ENCODE measurements at places on chromosomes 4 and X. TPM values are rescaled to one million over a fixed set of nuclear protein-coding genes. Genes with fewer than 3 reads are reported as not detected.

DNA sequence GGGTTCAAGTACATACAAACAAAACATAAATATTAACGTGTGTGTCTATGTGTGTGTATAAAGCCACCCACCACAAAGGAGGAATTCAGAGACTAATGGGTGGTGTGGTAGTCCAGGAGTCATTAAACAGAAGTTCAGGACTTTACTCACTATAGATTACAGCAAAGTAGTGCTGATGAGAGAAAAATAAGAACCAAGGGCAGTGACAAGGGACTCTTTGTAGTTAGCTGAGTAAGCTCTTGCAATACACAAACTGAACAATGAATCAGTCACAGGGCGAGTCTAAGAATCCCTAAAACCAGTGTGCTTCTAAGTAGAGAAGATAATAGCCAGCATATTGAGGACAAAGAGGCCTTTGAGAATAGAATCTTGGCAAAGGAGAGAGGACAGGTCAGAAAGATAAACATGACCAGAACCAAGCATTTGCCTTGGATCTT, 232.4 kb downstream of the PPP3CA start:
- H3K4me3 ChIP-seq = no peak overlapping the region
- H3K27ac ChIP-seq = no peak overlapping the region
- H3K27me3 ChIP-seq = no peaks in the 10 kb centered on the region
- no peak for DNase-seq

DNA sequence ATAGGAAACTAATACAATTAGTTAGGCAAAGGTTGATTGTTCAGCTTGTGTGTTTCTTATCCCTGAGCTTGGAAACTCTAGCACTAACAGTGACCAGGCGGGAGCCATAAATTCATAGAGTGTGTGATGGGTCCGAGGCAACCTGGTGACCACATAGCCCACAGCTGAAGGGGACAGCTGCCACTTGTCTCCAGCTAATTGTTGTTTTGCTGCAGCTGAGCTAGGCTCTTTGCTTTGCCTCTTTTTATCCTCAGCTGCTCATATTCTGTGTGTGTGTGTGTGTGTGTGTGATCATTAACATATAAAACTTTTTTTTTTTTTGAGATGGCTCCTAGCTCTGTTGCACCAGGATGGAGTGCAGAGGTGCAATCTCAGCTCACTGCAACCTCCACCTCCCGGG, 53.2 kb downstream of the DOCK11 start:
- no peaks in the 10 kb centered on the region for H3K4me1 ChIP-seq
- H3K27ac ChIP-seq = no peak overlapping the region
- no peaks in the 10 kb centered on the region for H3K36me3 ChIP-seq
- H3K27me3 ChIP-seq = no peaks in the 10 kb centered on the region
- DNase-seq = no peak
- no peak overlapping the region for H3K4me3 ChIP-seq

Gene STARD8
- total RNA-seq = 1.6 TPM

GRCh38 chr4:103634236-103634635, 85.5 kb downstream of the TACR3 start:
- no peak overlapping the region for H3K4me3 ChIP-seq
- no peaks in the 10 kb centered on the region for H3K27me3 ChIP-seq
- DNase-seq = no peak
- no peaks in the 10 kb centered on the region for H3K36me3 ChIP-seq

GRCh38 chrX:45843518-45843917, 642.8 kb upstream of the DIPK2B start:
- H3K27me3 ChIP-seq = no peaks in the 10 kb centered on the region
- DNase-seq = no peak
- H3K4me1 ChIP-seq = no peaks in the 10 kb centered on the region
- no peak overlapping the region for H3K4me3 ChIP-seq
- H3K36me3 ChIP-seq = no peaks in the 10 kb centered on the region

DNA sequence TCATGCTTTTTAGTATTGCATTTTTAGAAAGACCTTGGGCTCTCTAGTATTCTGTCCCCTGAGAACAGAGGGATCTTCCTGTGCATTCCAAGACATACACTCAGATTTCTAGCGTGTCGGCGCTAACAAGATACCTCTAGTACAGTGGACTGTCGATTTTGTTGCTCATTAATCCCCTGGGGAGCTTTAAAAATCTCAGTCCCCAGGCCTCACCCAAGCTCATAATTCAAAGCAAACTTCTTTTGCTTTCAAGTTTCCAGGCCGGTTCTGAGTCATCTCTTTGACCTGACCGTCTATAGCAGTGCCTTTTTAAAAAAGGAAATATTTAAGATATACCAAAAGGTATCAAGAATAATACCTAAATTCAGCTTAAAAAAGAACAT, 137.0 kb downstream of the AMMECR1 start:
- no peaks in the 10 kb centered on the region for H3K36me3 ChIP-seq
- H3K4me3 ChIP-seq = no peak overlapping the region
- DNase-seq = no peak
- no peaks in the 10 kb centered on the region for H3K4me1 ChIP-seq
- H3K27ac ChIP-seq = no peak overlapping the region
- no peaks in the 10 kb centered on the region for H3K27me3 ChIP-seq

Gene PPP1R2C
- not detected for total RNA-seq

Gene MSANTD1
- 0.40 TPM for total RNA-seq

DNA sequence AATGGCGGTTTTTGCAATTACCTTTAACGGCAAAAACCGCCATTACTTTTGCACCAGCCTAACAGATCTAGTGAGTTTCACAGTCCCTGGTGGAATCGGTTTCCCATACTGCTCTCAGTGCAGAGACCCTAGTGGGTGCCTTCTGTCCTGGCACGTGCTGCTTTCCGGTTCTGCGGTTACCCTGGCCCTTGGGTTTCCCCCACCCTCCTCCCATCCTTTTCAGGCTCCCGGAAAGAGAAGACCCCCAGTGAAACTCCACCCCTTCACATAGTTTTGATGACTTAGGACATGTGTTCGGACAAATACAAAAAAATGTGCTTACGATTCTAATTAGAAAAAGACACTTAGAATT, 36.9 kb downstream of the NLGN3 start:
- no peaks in the 10 kb centered on the region for H3K36me3 ChIP-seq
- DNase-seq = peak; percentile 23
- no peaks in the 10 kb centered on the region for H3K4me1 ChIP-seq
- H3K27ac ChIP-seq = peak overlapping the region; percentile 38
- no peaks in the 10 kb centered on the region for H3K27me3 ChIP-seq
- H3K4me3 ChIP-seq = no peak overlapping the region

- no peaks in the 10 kb centered on the region for H3K27me3 ChIP-seq
- H3K4me1 ChIP-seq = no peaks in the 10 kb centered on the region
- no peaks in the 10 kb centered on the region for H3K36me3 ChIP-seq
- H3K4me3 ChIP-seq = no peak overlapping the region
These were observed 110.4 kb downstream of the RPA4 start for GRCh38 chrX:96994093-96994492.

Gene BST1
- total RNA-seq = 9.2 TPM

GRCh38 chr4:88646528-88647280, 50.9 kb downstream of the NAP1L5 start:
- H3K4me3 ChIP-seq = no peak overlapping the region
- no peaks in the 10 kb centered on the region for H3K4me1 ChIP-seq
- no peaks in the 10 kb centered on the region for H3K27me3 ChIP-seq
- H3K36me3 ChIP-seq = no peaks in the 10 kb centered on the region
- no peak overlapping the region for H3K27ac ChIP-seq
- no peak for DNase-seq

Gene MRPL1
- 37.2 TPM for total RNA-seq

GRCh38 chr4:160537681-160538080, 1434.8 kb downstream of the RAPGEF2 start:
- H3K27me3 ChIP-seq = no peaks in the 10 kb centered on the region
- no peak overlapping the region for H3K4me3 ChIP-seq
- H3K4me1 ChIP-seq = no peaks in the 10 kb centered on the region
- no peaks in the 10 kb centered on the region for H3K36me3 ChIP-seq
- H3K27ac ChIP-seq = no peak overlapping the region
- DNase-seq = no peak

GRCh38 chrX:13647709-13648212, 5.2 kb upstream of the TCEANC start:
- H3K4me3 ChIP-seq = no peak overlapping the region
- no peaks in the 10 kb centered on the region for H3K27me3 ChIP-seq
- H3K36me3 ChIP-seq = no peaks in the 10 kb centered on the region
- DNase-seq = peak; percentile 63
- H3K4me1 ChIP-seq = peaks cover 5% of the 10 kb centered on the region
- H3K27ac ChIP-seq = no peak overlapping the region

Gene SPACA5
- total RNA-seq = not detected

Gene CHRDL1
- 18.3 TPM for total RNA-seq

DNA sequence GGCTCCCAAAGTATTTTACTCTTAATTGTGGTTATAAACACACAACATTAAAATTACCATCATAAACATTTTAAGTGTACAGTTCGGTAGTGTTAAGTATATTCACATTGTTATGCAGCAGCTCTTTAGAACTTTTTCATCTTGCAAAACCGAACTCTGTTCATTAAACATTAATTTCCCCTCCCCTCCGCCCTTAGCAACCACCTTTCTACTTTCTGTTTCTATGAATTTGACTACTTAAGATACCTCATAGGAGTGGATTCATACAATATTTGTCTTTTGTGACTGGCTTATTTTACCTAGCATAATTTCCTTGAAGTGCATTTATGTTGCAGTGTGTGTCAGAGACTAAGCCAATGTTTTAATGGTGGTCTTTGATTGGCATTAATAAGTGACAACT, 32.6 kb downstream of the IL13RA1 start:
- no peak overlapping the region for H3K27ac ChIP-seq
- no peak for DNase-seq
- H3K36me3 ChIP-seq = no peaks in the 10 kb centered on the region
- H3K4me3 ChIP-seq = no peak overlapping the region

Gene ASMT
- 0.27 TPM for total RNA-seq
